ENCODE measurements at places on chromosomes 11 and 22. TPM values are rescaled to one million over a fixed set of nuclear protein-coding genes. Genes with fewer than 3 reads are reported as not detected.
A peak's percentile ranks its signal among the peaks of the same experiment; 100 is the strongest.

TRIM3 gene
- 3.6 TPM for polyA plus RNA-seq

GRCh38 chr22:39205344-39206021, 39.3 kb downstream of the PDGFB start:
- H3K4me1 ChIP-seq, result peaks cover 17% of the 10 kb centered on the region
- H3K27me3 ChIP-seq, result peaks cover 3% of the 10 kb centered on the region
- no peak overlapping the region for H3K27ac ChIP-seq
- no peak overlapping the region for H3K4me3 ChIP-seq
- no peaks in the 10 kb centered on the region for H3K36me3 ChIP-seq

DNA sequence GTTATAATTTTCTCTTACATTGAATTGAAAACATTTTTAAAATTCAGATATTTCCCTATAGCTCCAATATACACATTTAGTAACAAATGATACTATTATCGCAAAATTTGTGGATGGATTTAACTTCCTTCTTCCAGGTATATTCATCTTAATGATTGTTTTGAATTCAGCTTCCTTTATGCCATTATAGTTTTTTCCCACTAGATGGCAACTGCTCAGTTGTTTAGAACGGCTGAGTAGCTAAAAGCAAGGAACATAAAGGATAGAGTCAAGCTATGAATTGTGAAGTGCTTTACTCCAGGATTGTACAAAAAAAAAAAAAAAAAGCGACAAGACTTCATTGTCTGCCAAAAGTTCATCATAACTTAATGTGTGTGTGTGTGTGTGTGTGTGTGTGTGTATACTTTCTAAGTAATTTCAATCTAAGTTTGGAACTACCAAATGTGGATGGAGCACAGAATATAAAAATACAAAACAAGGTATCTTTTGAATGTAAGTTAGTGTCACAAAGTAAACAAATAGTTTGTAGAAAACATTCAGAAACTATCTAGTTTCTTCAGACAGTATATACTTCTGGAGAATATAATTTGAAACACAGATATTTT, 846.4 kb downstream of the DLG2 start:
- peak; percentile 6 for DNase-seq
- no peaks in the 10 kb centered on the region for H3K27me3 ChIP-seq
- H3K27ac ChIP-seq, result no peak overlapping the region
- no peak overlapping the region for H3K4me3 ChIP-seq

GRCh38 chr11:97231231-97231630, 841.4 kb downstream of the JRKL start:
- no peaks in the 10 kb centered on the region for H3K27me3 ChIP-seq
- no peak overlapping the region for H3K4me3 ChIP-seq
- H3K27ac ChIP-seq, result no peak overlapping the region
- no peaks in the 10 kb centered on the region for H3K36me3 ChIP-seq
- DNase-seq, result no peak

DNA sequence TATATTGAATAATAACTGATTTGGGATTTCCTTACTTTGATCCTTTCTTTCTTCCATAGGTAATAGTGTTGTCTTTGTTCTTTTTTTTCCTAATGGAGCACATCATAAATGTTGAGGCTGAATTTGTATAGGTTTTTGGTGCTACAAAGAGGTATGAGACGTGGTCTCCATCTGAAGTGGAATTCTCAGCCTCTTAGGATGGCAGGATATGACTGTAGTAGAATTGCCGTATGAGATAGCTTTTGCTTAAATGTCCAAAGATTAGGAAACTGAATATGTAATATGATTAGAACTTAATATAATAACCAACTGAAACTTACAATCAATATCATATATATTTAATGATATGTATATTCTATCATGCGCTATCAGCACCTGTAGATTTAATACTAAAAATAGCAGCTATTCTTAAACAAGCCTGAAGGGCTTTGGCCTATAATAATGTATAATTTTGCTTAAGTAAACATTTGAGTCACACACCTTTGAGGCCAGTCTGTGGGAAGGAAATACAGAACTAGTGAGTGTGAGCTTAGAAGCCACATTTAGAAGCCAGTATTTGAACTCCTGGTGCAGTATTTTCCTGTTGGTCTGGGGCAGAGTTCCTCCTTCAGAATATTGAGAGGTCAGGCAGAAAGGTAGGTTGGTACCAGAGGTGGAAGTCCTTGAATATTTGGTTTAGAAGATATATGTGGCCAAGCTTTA, 62.6 kb downstream of the SWAP70 start:
- peak; percentile 33 for DNase-seq
- H3K27me3 ChIP-seq, result no peaks in the 10 kb centered on the region
- H3K4me3 ChIP-seq, result no peak overlapping the region
- H3K4me1 ChIP-seq, result no peaks in the 10 kb centered on the region
- H3K36me3 ChIP-seq, result peaks cover 11% of the 10 kb centered on the region

- peaks cover 38% of the 10 kb centered on the region for H3K4me1 ChIP-seq
- no peak overlapping the region for H3K27ac ChIP-seq
Measured at GRCh38 chr11:33772300-33772699, 2.0 kb downstream of the FBXO3 start.

- no peaks in the 10 kb centered on the region for H3K36me3 ChIP-seq
- no peak overlapping the region for H3K27ac ChIP-seq
- H3K27me3 ChIP-seq, result no peaks in the 10 kb centered on the region
- H3K4me3 ChIP-seq, result no peak overlapping the region
- no peak for DNase-seq
Measured at GRCh38 chr11:66101066-66101464, 31.0 kb downstream of the PACS1 start.

DNA sequence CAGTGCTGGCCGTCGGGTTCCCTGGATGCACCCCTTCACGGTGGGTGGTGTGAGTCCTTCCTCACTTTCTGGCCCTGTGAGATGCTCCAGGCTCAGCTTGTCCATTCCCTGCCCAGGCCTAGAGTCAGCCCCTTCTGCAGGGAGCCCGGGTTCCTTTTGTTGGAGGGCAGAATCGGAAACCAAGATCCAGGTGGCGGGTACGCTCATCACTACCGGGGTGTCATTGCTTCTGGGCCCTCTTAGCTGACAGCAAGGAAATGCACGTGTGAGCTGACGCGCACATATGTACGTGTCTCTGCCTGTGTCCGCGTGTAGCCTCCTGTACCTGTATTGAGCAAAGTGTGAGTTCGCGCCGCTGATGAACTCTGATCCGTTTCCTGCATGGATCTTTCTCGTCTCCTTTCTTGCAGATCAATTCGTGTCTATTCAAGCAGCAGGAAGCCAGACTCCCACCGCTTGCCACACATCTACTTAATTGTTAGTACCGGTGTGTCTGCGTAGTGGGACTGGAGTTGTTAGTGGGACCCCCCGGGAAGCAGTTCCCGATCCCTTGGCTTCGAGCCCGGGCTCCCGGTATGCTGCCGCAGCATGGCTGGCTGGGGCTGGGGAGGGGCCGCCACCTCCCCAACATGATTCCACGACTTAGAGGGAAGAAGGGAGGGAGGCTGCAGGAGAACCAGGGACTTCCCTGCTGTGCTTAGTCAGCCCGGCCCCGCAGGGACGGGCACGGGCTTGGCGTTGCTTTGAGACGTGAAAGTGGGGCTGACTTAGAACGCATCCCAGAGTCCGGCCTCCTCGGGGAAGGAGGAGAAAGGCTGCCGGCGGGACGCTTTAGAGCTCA, 35.9 kb upstream of the GRAMD4 start:
- no peak for DNase-seq
- H3K27me3 ChIP-seq, result no peaks in the 10 kb centered on the region
- peaks cover 34% of the 10 kb centered on the region for H3K4me1 ChIP-seq
- no peaks in the 10 kb centered on the region for H3K36me3 ChIP-seq
- no peak overlapping the region for H3K4me3 ChIP-seq
- H3K27ac ChIP-seq, result no peak overlapping the region

CCND1 gene
- 136 TPM for polyA plus RNA-seq

DNA sequence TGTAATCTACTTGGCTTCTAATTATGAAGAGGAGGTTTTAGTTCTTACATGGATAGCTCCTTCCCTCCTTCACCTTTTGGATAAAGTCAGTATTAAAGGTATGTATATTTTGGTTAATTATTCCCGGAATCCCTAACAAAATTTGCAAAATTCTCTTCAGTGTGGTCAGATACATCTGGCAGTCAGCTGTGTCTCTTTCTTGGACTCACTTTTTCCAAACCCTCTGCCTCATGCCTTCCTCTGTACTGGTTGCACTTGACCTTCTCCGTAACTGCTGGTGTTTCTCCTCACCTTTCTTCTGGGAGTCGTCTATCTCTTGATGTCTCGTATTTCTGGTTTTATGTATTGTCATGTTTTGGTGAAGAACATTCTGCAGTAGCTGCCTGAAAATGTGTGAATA, 62.5 kb downstream of the PPP6R3 start:
- no peak overlapping the region for H3K27ac ChIP-seq
- H3K4me1 ChIP-seq, result no peaks in the 10 kb centered on the region
- DNase-seq, result no peak
- H3K4me3 ChIP-seq, result no peak overlapping the region

DNA sequence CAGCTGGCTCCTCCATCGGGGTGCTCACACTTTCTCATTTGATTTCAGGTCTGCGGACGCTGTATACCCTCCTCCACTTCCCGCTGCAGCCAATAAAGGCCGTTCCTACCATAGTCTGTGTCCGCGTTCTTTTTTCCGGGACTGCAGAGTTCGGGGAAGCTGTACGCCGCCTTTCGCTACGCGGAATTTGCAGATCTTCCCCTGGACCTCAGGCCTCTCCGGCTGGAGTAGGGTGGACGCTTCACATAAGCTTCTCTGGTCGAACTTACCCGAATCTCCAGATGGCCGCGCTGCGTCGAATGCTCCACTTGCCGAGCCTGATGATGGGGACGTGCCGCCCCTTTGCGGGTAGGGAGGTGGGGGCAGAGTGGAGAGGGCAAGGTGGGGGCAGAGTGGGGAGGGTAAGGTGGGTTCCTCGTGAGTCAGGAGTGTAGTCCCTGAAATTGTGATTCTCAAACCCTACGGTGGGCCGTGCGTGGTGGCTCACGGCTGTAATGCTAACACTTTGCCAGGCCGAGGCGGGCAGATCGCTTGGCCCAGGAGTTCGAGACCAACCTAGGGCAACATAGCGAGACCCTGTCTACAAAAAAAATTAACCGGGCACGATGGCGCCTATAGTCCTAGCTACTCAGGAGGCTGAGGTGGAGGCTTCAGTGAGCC, 617 bp downstream of the CSKMT start:
- H3K27me3 ChIP-seq, result no peaks in the 10 kb centered on the region
- peak overlapping the region; percentile 91 for H3K4me3 ChIP-seq
- DNase-seq, result no peak

GRCh38 chr11:109644152-109644551, 222.2 kb downstream of the C11orf87 start:
- no peaks in the 10 kb centered on the region for H3K4me1 ChIP-seq
- H3K27me3 ChIP-seq, result no peaks in the 10 kb centered on the region
- no peaks in the 10 kb centered on the region for H3K36me3 ChIP-seq
- H3K4me3 ChIP-seq, result no peak overlapping the region

DNA sequence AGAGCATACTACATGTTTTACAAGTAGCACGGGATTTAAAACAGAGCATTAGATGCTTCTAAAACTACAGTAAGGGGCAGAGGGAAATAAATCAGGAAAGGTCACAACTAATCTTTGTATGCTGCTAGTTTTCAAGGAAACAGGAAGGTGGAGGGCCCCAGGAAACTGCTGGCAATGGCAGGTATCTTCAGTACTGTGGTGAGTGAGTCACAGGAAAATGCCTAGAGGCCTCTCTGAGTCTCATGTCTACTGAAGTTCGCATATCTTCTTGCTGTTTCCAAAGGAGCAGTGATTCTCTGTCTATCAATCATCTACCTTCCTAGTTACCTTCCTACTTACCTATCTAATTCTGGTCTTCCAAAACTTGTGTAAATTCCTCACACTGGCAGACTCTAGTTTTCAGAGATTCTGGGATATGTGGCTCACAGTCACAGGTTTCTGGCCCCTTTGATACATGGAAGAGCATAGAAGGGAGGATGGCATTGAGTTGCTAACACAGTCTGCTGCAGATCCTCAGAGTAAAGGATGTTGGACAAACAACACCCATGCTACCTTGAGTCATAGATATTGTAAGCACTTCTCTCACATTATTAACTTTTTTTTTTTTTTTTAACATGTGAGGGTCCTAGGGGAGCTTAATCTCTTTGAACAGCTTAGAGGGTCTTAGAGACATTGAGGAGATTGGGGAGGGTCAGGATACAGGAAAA, 58.8 kb upstream of the SYN3 start:
- no peaks in the 10 kb centered on the region for H3K4me1 ChIP-seq
- H3K36me3 ChIP-seq, result no peaks in the 10 kb centered on the region
- peaks cover 14% of the 10 kb centered on the region for H3K27me3 ChIP-seq
- DNase-seq, result no peak
- H3K4me3 ChIP-seq, result no peak overlapping the region

PNPLA2 gene
- polyA plus RNA-seq, result 58.1 TPM

DNA sequence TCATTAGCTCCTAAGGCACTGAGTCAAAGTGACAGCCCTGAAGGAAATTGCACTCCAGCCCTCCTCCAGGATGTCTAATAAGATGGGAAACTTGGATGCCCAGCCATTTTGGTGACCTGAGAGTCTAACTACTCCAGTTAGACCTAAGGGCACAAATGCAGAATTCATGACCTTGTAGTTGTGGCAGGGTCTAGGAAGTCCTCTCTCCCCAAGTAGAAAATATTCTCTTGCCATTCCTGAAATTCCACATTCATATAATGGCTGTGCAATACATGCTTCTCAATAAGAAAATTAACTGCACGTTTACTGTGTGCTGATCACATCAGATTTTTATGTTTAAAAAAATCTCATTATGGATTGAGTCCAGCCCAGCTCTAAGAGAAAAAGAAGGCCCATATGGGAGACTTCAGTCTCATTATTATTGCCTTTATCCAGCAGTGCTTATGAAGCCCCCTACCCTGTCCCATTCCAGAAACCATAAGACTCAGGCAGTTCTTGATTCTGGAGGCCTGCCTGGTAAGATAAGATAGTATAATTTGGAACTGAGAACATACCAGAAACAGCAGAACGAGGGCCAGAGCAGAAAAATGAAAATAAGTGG, 133.7 kb upstream of the LDLRAD3 start:
- H3K4me3 ChIP-seq, result no peak overlapping the region
- DNase-seq, result no peak
- H3K27me3 ChIP-seq, result no peaks in the 10 kb centered on the region
- peaks cover 8% of the 10 kb centered on the region for H3K4me1 ChIP-seq
- H3K27ac ChIP-seq, result no peak overlapping the region

DNA sequence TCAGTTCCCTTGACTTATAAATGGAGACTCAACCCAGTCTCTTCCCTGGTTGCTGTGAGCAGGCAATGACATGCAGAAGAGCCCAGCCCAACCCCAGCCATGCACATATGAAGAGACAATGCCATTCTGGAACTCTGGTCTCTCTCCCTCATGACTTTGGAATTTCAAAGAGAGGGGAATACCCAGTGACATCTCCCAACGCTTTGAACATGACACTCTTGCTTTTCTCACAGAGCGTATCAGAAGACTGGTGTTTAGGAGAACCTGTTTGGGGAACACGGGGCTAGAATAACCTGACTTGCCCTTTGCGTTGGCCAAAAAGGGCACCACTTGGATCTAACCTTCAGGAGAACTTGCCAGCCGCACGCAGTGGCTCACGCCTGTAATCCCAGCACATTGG, 12.9 kb downstream of the RANGAP1 start:
- H3K4me3 ChIP-seq, result no peak overlapping the region
- no peak overlapping the region for H3K27ac ChIP-seq
- DNase-seq, result no peak
- no peaks in the 10 kb centered on the region for H3K4me1 ChIP-seq
- H3K27me3 ChIP-seq, result no peaks in the 10 kb centered on the region

- H3K4me3 ChIP-seq, result no peak overlapping the region
- no peaks in the 10 kb centered on the region for H3K4me1 ChIP-seq
- no peak for DNase-seq
Measured at GRCh38 chr22:27212102-27212501, 554.7 kb downstream of the MIAT start.

Data from HepG2 (cell line).